ENCODE measurements at places on chromosomes 7 and 10. TPM values are rescaled to one million over a fixed set of nuclear protein-coding genes. Genes with fewer than 3 reads are reported as not detected.

UTF1 gene
- not detected for total RNA-seq

ICA1 gene
- 40.0 TPM for total RNA-seq

PTF1A gene
- not detected for total RNA-seq

SAP25 gene
- not detected for total RNA-seq

EEPD1 gene
- 0.32 TPM for total RNA-seq

GBX1 gene
- total RNA-seq, result not detected

STOX1 gene
- 0.30 TPM for total RNA-seq

PAPSS2 gene
- total RNA-seq, result 43.5 TPM

HABP2 gene
- total RNA-seq, result not detected

SP4 gene
- 8.8 TPM for total RNA-seq

CYP2W1 gene
- total RNA-seq, result not detected

FOXI2 gene
- total RNA-seq, result not detected

ABCC2 gene
- total RNA-seq, result 0.61 TPM

ZCCHC24 gene
- total RNA-seq, result 1.9 TPM

ENTPD1 gene
- 24.0 TPM for total RNA-seq

CRYGN gene
- not detected for total RNA-seq

NKX2-3 gene
- 5.2 TPM for total RNA-seq

MUC12 gene
- not detected for total RNA-seq

EGFR gene
- total RNA-seq, result 1.6 TPM

CHAT gene
- not detected for total RNA-seq

Data from epithelial cell of umbilical artery (primary cell).